ENCODE measurements at places on chromosomes 4 and X.

DNA sequence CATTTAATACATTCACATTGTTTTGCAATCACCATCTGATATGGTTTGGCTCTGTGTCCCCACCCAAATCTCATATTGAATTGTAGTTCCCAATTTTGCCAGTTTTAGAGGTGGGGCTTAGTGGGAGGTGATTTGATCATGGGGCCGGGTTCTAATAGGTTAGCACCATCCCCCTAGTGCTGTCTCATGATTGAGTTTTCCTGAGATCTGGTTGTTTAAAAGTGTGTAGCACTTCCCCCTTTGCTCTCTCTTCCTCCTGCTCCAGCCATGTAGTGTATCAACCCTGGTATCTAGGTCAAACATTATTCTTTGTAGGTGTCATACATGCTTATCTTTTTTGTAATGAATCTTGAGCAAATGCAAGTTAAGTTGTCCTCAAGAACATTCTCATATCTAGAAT lies 83.3 kb upstream of the KIT start:
- no peak overlapping the region for H3K27ac ChIP-seq
- H3K36me3 ChIP-seq: no peaks in the 10 kb centered on the region
- H3K4me3 ChIP-seq: no peak overlapping the region
- H3K4me1 ChIP-seq: no peaks in the 10 kb centered on the region

DNA sequence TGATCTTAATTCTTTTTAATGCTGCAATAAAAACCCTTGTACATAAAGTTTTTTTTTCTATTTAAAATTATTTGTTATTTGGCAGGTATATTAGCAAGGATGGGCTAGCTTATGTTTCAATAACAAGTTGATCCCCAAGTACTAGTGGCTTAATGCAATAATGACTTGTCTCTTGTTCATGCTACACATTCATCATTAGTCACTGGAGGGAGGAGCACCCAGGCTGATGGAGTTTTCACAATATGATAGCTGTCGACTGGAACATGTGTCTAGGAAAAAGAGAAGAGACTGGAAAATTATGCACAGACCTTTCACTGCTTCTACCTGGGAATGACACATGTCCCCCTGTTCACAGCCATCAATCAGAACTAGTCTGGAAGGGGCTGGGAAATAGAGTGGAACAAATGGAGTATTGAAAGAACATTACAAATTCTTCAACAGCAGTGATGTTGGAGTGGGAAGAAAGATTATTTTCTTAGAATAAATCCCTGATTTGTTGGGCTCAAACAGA lies 387.9 kb upstream of the RPS6KA3 start:
- no peaks in the 10 kb centered on the region for H3K27me3 ChIP-seq
- DNase-seq: no peak
- H3K27ac ChIP-seq: no peak overlapping the region
- no peaks in the 10 kb centered on the region for H3K4me1 ChIP-seq

- H3K36me3 ChIP-seq: no peaks in the 10 kb centered on the region
- no peaks in the 10 kb centered on the region for H3K27me3 ChIP-seq
- no peak overlapping the region for H3K4me3 ChIP-seq
- no peak overlapping the region for H3K27ac ChIP-seq
- no peak for DNase-seq
- H3K4me1 ChIP-seq: no peaks in the 10 kb centered on the region
Measured at GRCh38 chr4:148116969-148117368, 325.2 kb downstream of the NR3C2 start.

DNA sequence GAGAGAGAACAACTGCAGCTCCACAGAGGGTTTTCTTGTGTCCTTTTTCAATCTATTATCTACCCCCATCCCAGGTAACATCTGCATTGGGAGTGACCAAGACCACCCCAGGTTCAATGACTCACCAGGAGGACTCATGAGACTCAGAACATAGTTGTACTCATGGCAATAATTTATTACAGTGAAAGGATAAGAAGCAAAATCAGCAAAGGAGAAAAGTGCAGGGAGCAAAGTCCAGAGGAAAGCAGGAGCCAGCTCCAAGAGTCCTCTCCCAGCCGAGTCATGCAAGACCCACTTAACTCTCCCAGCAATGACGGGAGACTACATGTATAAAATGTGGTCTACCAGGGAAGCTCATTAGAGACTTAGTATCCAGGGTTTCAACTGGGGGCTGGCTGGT lies 129.5 kb upstream of the RBPJ start:
- no peak for DNase-seq
- no peaks in the 10 kb centered on the region for H3K4me1 ChIP-seq
- no peaks in the 10 kb centered on the region for H3K36me3 ChIP-seq
- no peak overlapping the region for H3K27ac ChIP-seq
- H3K27me3 ChIP-seq: no peaks in the 10 kb centered on the region

- peak overlapping the region; percentile 37 for H3K4me3 ChIP-seq
- DNase-seq: peak; percentile 12
- H3K27ac ChIP-seq: peak overlapping the region; percentile 39
Measured at GRCh38 chrX:70921709-70922352, 9.1 kb downstream of the SLC7A3 start.

GRCh38 chr4:74654230-74654681 lies 140.1 kb downstream of the BTC start:
- H3K36me3 ChIP-seq: no peaks in the 10 kb centered on the region
- H3K4me1 ChIP-seq: no peaks in the 10 kb centered on the region
- no peak overlapping the region for H3K4me3 ChIP-seq
- no peak overlapping the region for H3K27ac ChIP-seq

All from MM.1S (cell line).